Fibroblast of skin of scalp (primary cell): ENCODE measurements at places on chromosomes 4 and X.

GRCh38 chr4:146132445-146132844 is 43.1 kb upstream of the LSM6 start:
- DNase-seq: no peak

GRCh38 chr4:56052481-56052880 is 103.7 kb downstream of the CEP135 start:
- no peak for DNase-seq

DNA sequence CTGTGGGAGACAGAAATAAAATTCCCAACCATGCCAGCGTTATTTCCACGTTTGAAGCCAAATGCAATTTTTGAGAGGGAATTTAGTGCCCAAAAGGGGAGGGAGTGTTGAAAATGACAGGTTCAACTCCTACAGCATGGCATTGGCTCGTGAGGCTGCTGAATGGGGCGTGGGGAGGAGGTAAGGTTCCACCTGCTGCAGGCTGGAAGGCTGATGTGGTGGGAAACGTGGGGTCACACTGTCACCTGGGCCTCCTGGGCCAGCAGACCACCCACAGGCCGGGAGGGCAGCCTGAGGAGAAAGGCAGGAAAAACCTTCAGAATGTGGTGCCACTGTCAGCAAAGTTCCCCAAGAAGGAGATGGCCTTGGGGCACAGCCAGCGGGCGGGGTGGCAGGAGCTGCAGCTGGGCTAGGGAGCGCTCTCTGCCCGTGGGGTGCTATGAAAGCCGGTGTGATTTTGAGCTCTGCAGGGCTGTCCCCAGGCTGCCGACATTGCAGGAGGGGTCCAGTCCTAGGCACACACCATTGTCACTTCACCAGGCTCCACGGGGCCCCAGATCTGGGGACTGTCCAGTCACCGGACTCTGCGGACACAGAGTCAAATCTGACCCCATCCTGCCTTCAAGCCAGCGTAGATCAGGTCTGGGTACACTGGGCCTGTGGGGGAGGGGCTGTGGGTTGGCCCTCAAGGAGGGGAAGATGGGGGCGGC is 19.6 kb downstream of the MSANTD1 start:
- DNase-seq: no peak

GRCh38 chr4:175092114-175092513 is 174.0 kb downstream of the ADAM29 start:
- no peak for DNase-seq

DNA sequence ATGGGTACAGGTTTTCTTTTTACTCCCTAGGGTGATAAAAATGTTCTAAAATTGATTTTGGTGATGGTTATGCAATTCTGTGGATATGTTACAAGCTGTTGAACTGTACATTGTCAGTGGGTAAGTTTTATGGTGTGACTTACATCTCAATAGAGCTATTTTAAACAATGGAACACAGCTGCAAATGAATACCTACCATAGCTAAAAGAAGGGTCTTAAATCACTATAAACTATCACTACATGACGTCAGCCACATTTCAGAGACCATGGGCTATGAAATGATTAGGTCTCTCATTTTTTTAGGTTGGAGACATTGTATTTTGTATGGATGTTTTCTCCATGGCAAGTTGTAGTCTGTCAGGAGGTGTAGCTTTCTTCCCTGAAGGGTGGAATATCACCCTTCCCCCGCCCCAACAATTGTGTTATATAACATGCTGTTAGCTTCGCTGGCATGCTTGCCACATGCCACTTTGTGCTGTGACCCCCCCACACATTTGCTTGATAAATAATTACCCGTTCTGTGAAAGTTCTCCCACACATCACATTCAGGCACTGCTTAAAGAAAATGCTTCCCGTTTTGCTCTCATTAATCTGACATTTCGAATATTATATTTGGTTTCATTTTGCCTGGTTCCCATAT is 159.7 kb downstream of the ARHGAP10 start:
- DNase-seq: no peak

DNA sequence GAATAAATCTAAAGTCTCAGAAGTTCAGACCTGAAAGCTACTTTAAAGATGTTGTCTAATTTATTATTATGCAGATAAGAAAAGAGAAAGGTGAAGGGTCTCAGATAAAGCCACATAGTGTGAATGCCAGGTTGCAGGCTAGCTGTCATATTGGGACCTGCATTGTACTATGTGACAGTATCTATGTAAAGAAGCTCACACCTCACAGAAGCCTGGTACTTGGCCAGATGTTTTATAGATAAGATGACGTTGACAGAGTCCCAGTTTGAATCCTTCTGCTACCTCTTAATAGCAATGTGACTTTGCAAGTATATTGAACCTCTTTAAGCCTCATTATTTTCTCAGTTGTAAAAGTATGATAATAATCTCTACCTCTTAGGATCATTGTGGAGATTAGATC is 227.0 kb downstream of the SPRY1 start:
- DNase-seq: no peak

- no peak for DNase-seq
Measured at GRCh38 chr4:71257761-71258160, 81.1 kb upstream of the SLC4A4 start.

GRCh38 chrX:72254816-72255215 is 16.0 kb upstream of the ERCC6L start:
- DNase-seq: no peak

- peak; percentile 96 for DNase-seq
Measured at GRCh38 chr4:114077610-114078009, 98.2 kb upstream of the ARSJ start.

DNA sequence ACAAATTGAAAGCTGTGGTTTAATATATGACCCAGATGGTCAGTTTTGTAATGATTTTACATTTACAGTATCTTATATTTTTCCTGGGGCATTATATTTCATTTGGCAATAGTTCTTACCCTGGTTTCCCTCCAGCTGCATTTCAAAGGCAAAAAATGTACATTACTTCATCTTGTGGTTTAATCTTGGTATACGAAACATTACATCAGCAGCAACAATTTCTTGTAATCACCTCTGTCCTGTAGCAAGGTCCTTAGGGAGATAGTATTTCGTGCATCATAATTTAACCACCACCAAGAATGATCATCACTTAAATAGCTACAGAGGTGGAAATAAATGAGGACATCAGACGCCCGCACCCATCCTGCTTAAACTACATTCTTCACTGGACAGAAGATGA is 48.8 kb downstream of the HS6ST2 start:
- DNase-seq: peak; percentile 86

DNA sequence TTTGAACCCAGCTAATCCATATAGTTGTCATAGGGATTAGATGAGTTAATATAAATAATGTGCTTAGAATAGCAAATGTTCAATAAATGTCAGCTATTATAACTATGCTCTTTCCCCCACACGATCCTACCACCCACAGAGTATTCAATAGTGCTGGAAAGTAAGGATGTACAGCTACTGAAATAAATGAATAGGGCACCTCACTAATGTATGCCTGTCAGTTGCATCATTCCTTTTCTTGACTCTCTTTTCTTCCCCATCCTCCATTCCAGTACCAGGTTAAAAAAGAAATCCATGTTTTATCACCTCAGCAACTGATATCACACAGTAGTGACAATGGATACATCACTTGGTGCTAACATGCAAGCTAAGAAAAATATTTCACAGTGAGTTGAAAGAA is 42.8 kb upstream of the GPM6B start:
- peak; percentile 53 for DNase-seq

- no peak for DNase-seq
Measured at GRCh38 chr4:112979881-112980421, 69.5 kb upstream of the ANK2 start.

DNA sequence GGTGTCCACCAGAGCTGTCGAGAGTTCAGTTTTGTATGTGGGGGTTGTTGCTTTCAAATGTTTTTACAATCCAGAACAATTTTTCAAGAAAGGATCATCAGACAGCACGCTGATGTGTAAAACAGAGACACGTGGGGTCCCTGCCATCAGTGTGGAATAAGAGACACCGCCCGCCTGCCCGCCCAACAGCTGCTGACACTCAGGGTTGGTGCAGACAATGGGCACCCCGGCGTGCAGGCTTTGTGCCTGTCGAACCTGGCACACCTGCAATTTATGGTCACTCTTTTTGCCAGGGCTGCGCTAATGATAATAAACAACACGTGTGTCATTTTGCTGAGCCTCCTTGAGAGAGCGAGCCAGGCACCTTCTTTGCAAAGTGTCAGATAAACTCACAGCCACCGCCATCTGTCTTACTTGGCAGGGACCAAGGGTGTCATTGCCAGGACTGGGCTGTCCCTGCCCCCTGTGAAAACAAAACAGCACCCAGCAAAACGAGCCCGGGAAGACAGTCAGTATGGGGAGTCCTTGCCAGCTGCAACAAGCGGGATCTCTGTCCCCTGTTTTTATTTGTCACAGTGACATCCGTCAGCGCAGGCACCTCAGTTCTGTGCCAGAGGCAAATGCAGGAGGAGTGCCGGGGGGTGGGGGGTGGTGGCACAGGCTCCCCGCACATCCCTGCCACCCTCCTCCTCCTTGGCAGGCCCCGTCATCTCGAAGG is 69.1 kb downstream of the PSAPL1 start:
- DNase-seq: no peak

- DNase-seq: no peak
Measured at GRCh38 chr4:86100539-86101215, 259.2 kb downstream of the MAPK10 start.

DNA sequence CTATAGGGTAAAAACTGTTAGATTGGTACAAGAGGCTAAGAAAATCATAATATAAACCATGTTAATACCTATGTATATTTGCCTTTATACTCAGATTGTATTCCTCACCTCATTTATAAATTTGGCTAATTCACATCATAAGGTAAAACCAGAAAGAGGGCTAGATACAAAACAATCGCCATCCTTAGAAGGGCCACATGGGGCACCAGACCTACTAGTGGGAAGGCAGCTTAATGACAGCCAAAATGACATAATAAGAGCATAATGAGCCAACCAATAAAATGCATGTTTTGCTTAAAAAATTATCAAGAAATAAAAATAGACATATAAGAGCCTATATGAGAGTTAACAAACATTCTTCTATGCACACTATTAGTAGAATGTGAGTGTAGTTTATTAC is 107.3 kb upstream of the PRDX4 start:
- no peak for DNase-seq

GRCh38 chrX:110250847-110251246 is 67.0 kb downstream of the AMMECR1 start:
- no peak for DNase-seq

DNA sequence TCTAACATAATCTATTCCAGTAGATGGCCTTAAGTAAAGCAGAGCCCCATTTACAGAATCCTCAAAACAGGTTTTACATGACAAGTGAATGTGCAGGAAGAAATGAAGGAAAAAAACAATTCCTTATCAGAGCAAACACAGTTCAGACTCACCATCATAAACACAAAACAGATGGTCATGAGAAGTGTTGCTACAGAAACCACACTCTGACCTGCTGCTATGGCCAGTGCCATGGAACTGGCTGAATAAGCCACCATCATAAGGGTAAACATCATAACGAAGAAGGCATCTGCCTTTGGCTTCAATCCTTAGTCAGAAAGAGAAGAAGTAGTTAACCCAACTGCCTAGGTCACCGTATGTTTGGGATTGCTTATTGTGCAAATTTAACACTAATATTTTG is 61.1 kb downstream of the ABCG2 start:
- DNase-seq: no peak

DNA sequence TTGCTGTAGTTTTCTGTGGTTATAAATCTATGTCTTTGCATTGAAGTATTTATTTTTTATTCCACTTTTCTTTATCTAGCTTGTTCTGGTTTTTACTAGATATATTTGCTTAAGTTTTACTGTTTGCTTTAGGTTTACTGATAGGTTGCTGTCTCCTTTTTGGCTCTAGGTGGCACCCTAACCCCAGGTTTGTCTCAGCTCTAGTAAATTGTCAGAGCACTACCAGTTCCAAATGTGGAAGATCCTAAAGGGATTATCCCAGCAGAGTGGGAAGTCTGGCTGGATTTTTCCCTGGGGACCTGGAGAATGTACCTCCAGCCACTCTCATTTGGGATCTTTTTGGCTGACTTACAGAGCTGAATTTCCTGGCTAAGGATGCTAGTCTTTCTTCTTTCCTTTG is 106.1 kb downstream of the PBDC1 start:
- peak; percentile 53 for DNase-seq

DNA sequence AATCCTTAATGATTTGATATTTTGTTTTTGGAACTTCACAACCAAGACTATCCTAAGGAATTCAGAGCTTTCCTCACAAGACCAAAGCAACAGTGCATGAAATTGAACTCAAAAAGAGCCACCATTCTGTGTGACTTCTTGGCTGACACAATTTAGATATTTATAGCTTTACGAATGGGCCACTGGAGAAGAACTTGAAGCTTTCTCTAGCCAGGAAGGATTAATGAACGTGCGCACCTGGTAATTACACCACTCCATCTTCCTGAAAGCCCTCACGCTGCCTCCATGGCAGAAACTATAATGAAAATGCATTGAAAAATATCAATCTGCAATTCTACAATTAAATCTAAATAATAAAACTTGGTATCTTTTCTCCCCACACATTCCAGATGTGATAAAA is 1057.8 kb downstream of the DMD start:
- DNase-seq: no peak

DNA sequence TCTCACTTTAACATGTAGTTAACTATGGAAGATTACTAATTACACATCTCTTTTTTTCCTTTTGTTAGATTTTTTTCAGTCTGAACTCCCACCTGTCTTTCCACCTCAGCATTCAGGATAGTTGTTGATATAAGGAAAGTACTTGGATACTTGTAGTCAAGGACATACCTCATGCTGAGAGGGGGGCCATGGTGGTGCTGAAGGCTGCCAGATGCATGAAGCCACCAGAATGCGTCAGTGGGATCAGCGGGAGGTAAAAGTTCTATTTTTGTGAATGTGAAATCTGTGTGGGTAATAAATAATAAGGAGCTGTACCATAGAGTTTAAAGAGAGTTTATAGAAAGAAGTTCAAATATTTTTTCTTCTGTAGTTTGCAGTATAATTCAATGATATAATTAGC is 13.1 kb upstream of the NDST4 start:
- DNase-seq: peak; percentile 39

GRCh38 chr4:76952656-76953582 is 3.4 kb downstream of the SEPTIN11 start:
- no peak for DNase-seq

DNA sequence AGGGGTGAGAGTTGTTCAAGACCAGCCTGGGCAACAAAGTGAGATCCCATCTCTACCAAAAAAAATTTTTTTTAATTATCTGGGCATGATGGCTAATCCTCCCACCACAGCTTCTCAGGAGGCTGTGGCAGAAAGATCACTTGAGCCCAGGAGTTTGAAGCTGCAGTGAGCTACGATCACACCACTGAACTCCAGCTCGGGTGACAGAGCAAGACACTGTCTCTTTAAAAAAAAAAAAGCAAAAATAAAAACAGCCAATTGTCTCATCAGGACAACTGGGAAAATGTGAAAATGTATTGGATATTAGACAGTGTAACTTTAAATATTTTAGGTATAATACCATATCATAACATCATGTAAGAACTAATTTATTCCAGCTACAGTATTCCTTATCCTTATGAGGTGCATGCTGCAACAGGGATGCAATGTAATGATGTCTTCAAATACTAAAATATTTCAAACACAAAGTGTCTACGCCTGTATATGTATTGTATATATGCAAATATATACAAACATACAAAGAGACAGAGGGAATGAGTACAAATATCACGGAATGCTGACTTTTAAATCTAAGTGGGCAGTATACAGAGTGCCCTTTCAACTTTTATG is 17.2 kb downstream of the FAM13A start:
- DNase-seq: peak; percentile 91
